ENCODE measurements at places on chromosomes 5 and 9. TPM values are rescaled to one million over a fixed set of nuclear protein-coding genes. Genes with fewer than 3 reads are reported as not detected.

The PARP8 gene
- 55.0 TPM for total RNA-seq

The NIPAL4 gene
- total RNA-seq, result not detected

The ITGA1 gene
- 13.2 TPM for total RNA-seq

The STX17 gene
- total RNA-seq, result 19.1 TPM

The SPINK13 gene
- total RNA-seq, result not detected

The PNPLA7 gene
- 1.5 TPM for total RNA-seq

The SMIM33 gene
- total RNA-seq, result not detected

The SLC4A9 gene
- 0.45 TPM for total RNA-seq

The ORM1 gene
- total RNA-seq, result not detected

The PCDHGC4 gene
- 63.2 TPM for total RNA-seq

The IL13 gene
- not detected for total RNA-seq

The CARTPT gene
- not detected for total RNA-seq

The RAB24 gene
- 9.5 TPM for total RNA-seq

The OTP gene
- total RNA-seq, result 0.27 TPM

The HACD4 gene
- 1.5 TPM for total RNA-seq

The IL33 gene
- total RNA-seq, result 10.3 TPM

The GFRA3 gene
- 0.09 TPM for total RNA-seq

The SHISAL2B gene
- total RNA-seq, result not detected

The OBP2B gene
- total RNA-seq, result not detected

The MZB1 gene
- 0.18 TPM for total RNA-seq

The DRD1 gene
- 1.3 TPM for total RNA-seq

The FOXD4L3 gene
- not detected for total RNA-seq

The FAXDC2 gene
- total RNA-seq, result 9.4 TPM

The SPINK9 gene
- not detected for total RNA-seq

The ARHGEF37 gene
- 4.6 TPM for total RNA-seq

The OR1J2 gene
- total RNA-seq, result not detected

The KIF3A gene
- 73.5 TPM for total RNA-seq

The SUB1 gene
- 142 TPM for total RNA-seq

The SOHLH1 gene
- not detected for total RNA-seq

The FOXD4L6 gene
- total RNA-seq, result 0.36 TPM

The CAMK2A gene
- total RNA-seq, result 7.5 TPM

The SLC25A46 gene
- total RNA-seq, result 108 TPM

The CCL21 gene
- total RNA-seq, result not detected

The MEIKIN gene
- not detected for total RNA-seq

The CMBL gene
- 10.0 TPM for total RNA-seq

The TBC1D13 gene
- 8.4 TPM for total RNA-seq
